ENCODE measurements at places on chromosomes 4 and X.

- no peak for DNase-seq
These were observed 25.1 kb downstream of the DDX60 start for GRCh38 chr4:168293386-168293975.

DNA sequence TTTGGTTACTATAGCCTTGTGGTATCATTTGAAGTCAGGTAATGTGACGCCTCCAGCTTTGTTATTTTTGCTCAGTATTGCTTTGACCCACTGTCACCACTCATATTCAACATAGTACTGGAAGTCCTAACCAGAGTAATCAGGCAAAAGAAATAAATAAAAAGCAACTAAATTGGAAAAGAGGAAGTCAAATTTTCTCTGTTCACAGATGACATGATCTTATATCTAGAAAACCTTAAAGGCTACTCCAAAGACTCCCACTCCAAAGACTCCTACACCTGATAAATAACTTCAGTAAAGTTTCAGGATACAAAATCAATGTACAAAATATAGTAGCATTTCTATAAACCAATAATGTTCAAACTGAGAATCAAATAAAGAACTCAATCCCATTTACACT is 348.6 kb downstream of the CXXC4 start:
- DNase-seq, result no peak

DNA sequence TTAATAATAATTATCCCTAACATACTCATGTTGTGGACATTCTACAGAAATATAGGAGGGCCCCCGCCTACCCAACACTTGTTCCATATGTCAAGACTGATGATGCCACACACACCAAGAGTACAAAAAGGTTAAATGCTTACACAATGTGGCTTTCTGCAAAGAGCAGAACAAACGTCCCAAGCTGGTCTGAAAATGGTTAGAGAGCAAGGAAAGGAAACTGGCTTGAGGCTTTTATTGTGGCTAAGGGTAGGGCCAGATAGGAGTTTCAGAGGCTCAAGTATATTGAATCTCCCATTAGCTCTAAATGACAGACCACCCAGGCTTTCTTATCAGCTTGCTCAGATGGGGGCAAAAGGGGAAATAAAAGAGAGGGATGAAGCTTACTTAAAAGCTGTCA is 134.1 kb upstream of the C1QTNF7 start:
- no peak for DNase-seq

DNA sequence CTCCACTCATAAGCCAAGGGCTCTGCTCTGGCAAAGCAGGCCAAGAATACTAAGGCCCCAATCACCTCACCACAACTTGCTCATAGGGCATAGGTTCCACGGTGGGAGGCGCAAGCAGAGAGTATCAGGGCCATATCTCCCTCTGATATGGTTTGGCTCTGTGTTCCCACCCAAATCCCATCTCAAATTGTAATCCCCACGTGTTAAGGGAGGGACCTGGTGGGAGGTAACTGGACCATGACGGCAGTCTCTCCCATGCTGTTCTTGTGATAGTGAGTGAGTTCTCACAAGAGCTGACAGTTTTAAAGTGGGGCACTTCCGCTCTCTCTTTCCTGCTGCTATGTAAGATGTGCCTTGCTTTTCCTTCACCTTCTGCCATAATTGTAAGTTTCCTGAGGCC is 88.7 kb downstream of the SHROOM4 start:
- no peak for DNase-seq

DNA sequence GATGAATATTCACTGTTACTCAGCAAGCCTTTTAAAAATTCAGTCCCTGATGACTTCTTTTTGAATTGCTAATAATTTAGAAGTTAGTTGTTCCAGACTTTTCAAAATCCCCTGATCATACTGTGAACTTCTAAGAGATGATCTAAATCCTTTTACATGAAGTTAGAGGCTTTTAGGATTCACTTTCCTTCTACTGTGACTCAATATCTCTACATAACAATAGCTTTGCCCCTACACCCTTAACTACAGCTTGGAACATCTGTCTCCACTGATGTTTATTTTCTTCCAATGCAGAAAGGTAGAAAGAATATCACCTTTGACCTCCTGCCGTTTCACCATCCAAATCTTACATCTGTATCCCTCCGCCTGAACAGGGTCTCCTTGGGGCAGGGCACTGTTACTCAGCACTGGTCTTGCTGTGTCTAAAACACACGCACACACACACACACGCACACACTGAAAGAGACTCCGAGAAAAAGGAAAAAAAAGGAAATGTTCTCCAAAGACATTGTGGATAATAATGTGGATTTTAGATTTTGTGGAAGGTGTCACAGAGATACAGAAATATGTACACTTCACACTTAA is 111.6 kb upstream of the GPRIN3 start:
- no peak for DNase-seq

DNA sequence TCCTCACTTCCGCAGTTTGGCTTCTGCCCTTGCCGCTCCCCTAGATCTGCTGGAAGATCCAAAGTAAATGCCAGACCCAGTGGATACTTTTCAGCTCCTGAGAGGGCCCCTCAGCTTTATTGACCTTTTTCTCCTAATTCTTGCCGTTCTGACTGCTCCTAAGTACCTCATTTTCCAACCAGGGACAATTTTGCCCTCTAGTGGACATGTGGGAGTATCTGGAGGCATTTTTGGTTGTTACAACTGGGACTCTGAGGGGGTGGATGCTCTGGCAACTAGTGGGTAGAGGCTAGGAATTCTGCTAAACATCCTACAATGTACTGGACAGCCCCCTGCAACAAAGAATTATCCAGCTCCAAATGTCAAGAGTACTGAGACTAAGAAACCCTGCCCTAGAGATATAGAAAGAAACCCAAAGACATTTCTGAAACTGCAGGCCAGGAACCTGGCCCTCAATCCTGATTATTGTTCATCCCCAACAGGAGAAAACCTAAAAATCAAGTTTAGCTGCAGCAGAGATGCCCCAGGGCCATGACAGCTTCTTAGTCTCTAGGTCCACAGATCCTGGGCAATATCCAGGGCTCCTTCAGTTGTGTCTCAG is 3.4 kb downstream of the TEX13B start:
- no peak for DNase-seq

Measured in stimulated activated CD8-positive, alpha-beta memory T cell treated with anti-CD3 and anti-CD28 coated beads, Interleukin-4, amount 100 ng/mL, for 48 hours (primary cell).